ENCODE measurements at places on chromosomes 1 and 21. TPM values are rescaled to one million over a fixed set of nuclear protein-coding genes. Genes with fewer than 3 reads are reported as not detected.

DNA sequence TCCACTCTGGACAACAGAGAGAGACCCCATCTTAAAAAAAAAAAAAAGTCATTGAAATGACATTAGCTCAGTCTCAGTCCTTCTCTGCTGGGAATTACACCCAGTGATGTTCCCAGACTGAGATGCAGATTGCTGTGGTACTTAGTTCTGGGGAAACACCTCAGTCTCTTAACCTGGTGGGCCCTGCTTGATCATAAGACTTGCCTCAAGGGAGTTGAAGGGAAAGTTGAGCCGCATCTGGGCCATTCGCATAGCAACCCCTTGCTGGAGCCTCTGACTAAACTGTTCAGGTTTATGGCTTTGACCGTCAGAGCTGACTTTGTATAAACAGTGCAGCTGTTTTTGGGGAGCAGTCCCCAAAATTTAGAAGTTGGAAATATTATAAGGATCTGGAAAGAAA lies 13.4 kb downstream of the FCRL4 start:
- no peak for DNase-seq

GRCh38 chr1:109578947-109579443 lies 30.6 kb downstream of the GNAI3 start:
- DNase-seq, result no peak

DNA sequence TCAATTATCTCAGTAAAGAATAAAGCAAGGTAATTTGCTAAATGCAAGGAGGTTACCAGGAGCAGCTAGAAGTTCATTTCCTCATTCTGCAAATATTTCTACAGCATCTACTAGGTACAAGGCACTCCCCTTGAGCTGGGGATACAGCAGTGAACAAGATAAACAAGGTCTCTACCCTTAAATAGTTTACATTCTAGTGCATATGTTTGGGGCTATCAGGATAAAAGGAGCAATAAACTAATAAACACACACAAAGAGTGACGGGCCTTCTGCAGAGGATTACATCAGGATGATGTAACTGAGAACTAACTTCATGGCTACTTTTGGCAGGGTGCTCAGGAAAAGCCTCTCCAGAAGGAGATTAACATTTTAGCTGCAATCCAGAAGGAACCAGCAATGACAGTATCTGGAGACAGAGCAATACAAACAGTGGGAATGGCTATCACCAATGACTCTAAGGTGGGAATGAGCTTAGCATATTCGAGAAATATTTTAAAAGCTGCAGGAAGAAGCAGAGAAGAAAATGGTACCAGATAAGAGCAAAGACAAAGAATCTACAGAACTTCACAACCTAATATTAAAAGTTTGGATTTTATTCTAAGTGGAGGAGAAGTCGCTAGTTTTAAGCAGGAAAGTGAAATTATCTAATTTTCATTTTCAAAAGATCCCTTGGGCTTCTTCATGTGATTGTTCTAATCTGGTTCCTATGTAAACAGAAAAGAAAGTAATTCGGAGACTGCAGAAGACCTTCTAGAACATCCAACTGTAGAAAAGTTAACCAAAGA lies 25.8 kb downstream of the TP53BP2 start:
- no peak for DNase-seq

DNA sequence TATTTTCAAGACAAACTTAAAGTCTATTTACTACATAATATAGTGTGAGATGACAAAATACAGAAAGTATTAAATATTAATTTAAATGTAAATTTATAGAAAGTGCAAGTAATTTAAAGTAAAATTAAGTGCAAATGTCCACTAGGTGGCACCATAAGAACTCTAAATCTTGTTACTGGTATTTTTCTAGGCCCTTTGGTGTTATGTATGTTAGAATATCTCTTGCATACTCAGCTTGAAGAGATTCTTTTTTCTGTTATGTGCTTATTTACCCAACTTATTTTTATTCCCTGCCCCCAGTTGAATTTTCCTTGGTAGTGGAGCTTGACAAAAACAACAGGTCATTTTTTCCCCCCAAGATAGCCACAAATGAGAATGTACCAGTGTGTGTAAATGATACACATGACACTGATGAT lies 71.5 kb downstream of the RPS6KC1 start:
- DNase-seq, result peak; percentile 65

GRCh38 chr1:87951852-87952251 lies 623.2 kb downstream of the LMO4 start:
- DNase-seq, result no peak

DNA sequence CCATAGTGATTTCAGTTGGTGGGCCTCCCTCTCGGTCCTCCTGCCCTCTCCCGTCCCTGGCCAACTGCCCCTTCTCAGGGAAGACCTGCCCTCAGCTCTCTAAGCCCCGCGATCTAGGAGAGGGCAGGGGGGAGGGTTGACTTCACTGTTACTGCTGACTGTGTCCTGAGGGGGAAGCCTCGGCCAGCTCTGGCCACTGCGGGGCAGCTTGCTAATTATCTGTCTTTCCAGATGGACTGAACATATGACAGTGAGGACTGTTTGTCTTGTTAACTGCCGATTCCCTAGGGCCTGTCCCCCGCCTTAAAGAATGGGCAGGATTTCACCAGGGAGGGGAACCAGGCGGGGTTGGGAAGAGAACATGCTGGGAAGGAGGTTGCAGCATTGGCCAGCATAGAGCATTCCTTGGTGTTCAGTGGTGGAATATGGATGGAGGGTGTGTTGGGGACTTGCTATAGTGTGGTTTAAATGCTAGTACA lies 22.9 kb downstream of the NIPAL3 start:
- DNase-seq, result peak; percentile 97

The DMBX1 gene
- 0.20 TPM for total RNA-seq

DNA sequence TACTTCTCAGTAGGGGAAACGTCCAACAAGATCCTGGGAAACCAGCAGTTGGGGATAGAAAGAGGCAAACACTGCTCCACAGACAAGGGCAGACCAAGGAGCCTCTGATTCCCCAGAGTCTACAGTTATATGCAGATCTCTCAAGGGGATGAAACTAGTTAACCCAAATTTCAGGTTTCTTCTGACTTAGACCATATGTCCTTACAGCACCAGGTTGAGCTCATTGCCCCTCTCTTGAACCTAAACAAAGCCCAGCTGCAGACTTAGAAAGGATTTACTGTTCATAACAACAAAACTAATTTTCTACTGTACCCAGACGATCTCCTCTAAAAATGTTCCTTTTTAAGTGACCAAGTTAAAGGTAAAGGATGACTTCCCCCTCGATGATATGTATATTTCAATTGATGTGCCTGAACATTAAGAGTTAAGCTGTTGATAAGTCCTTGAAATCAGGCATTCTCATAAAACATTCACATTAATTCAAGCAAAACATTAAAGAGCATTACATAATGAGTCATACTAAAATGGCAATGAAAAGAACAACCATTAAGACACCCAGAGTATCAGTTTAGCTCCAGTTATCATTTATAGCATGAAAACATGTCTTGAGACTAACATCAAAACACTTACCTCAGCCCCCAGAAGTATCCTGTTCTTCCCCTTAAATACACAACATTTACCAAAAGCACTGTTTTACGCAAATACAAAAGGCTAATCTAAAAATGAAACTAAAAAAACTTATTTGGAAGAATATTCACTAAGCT lies 24.1 kb downstream of the SMYD3 start:
- no peak for DNase-seq

DNA sequence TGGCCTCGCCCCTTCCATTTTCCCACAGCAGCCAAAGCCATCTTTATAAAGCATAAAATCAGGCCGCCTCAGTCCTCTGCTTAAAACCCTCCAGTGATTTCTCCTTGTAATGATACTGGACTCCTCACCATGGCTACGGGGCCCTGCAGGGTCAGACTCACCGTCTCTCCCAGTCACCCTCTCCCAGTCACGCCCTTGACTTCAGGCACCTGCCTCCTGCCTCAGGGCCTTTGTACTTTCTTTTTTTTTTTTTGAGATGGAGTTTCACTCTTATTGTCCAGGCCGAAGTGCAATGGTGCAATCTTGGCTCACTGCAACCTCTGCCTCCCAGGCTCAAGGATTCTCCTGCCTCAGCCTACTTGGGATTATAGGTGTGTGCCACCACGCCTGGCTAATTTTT lies 47.8 kb downstream of the PIK3CD start:
- no peak for DNase-seq

DNA sequence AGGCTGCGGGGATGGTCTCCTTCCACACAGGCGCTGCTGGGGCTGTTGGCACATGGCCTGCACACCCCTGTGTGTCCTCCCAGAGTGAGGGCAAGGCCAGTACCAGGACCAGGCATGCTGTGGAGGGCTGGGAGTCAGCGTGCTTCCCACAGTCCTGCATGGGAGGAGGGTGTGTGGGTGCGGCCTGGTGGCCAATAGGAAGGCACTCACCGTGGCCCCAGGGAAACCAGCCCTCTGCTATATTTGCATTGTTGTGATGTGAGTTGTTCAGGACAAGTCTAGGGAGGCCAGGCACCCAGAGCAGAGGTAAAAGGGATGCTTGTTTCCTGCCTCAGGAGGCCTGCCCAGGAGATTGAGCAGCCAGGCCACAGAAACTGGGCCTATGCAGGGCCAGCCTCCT lies 59.5 kb downstream of the S100B start:
- DNase-seq, result no peak

The RGS21 gene
- not detected for total RNA-seq

The NAXE gene
- total RNA-seq, result 112 TPM

GRCh38 chr1:10575616-10576015 lies 100.9 kb downstream of the PEX14 start:
- no peak for DNase-seq

The KCNE1 gene
- 0.14 TPM for total RNA-seq

The TPM3 gene
- total RNA-seq, result 782 TPM

GRCh38 chr1:29758781-29759499 lies 522.6 kb downstream of the PTPRU start:
- DNase-seq, result no peak

- peak; percentile 78 for DNase-seq
Measured at GRCh38 chr1:26110731-26111529, 694 bp upstream of the PDIK1L start.

The OR2T2 gene
- total RNA-seq, result not detected

The UBXN10 gene
- total RNA-seq, result 3.5 TPM

GRCh38 chr1:47682198-47682597 lies 244.4 kb downstream of the FOXD2 start:
- DNase-seq, result no peak

GRCh38 chr1:84410328-84411095 lies 12.2 kb downstream of the DNASE2B start:
- no peak for DNase-seq

The BATF3 gene
- total RNA-seq, result 7.7 TPM

The KLF17 gene
- total RNA-seq, result not detected

Measured in G401 (cell line).